ENCODE measurements at places on chromosomes 12 and 14.
A peak's percentile ranks its signal among the peaks of the same experiment; 100 is the strongest.

DNA sequence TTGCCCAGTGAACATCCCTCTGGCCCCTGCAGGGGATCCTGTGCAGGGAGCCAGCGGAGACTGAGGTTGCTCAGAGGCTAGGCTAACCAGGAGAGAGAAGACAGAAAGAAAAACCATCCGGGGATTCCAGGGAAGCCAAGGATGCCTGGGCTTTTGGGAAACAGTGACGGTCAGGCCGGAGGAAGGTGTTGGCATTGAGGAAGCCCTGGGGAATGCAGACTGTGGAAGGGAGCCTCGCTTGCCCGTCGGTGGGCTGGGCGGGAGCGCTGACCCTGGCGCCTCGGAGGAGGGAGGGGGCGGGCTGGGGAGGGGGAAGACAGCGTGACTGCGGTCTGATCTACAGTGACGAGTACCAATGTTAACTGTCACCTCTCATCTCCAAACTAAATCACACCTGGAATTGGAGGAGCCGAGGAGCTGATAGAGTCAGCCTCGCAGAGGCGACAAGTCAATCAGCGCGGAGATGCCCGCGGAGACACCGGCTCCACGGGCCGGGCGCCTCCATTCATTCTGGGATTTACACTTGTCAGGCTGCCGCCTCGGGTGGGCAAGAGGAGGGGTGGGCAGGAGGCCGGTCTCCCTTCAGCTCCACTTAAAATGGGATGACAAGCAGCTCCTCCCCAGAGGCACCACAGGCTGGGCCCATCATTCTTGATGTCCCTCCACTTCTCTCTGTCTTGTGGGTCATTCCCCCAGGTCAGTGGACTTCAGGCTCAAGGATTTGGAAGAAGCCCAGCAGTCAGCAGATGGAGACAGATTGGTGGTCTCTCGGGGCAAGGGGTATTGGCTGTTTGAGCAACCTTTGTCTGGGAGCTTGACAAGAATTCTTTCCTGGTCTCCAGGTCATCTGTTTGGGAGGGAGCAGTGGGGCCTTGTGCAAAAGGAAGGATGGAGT, 20.4 kb upstream of the GPATCH2L start:
- H3K27ac ChIP-seq, result no peak overlapping the region
- no peak for DNase-seq
- H3K4me1 ChIP-seq, result no peaks in the 10 kb centered on the region
- no peak overlapping the region for H3K4me3 ChIP-seq

DNA sequence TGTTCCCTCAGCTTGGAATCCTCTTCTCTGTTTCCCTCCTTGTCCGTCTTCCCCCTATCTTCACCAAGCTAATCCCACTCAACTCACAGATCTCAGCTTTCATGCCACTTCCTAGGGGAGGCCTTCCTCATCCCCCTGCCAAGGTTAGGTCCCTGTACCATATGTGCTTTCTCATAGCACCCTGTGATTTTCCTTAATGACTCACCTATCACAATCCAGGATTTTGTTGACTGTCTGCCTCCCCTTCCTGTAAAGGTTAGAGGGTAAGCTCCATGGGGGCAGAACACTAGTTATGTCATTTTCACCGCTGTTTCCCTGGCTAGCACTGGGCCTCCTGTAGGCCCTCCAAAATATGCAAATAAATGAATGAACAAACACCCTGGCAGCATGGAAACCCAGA, 57.6 kb downstream of the CRADD start:
- H3K27me3 ChIP-seq, result no peaks in the 10 kb centered on the region
- H3K36me3 ChIP-seq, result no peaks in the 10 kb centered on the region
- H3K4me1 ChIP-seq, result peaks cover 1% of the 10 kb centered on the region
- H3K4me3 ChIP-seq, result no peak overlapping the region
- H3K27ac ChIP-seq, result no peak overlapping the region

- H3K4me1 ChIP-seq, result peaks cover 20% of the 10 kb centered on the region
- H3K4me3 ChIP-seq, result no peak overlapping the region
- H3K36me3 ChIP-seq, result no peaks in the 10 kb centered on the region
- DNase-seq, result no peak
- H3K27ac ChIP-seq, result peak overlapping the region; percentile 62
Measured at GRCh38 chr14:105092171-105093037, 27.2 kb upstream of the GPR132 start.

- no peak overlapping the region for H3K4me3 ChIP-seq
- DNase-seq, result no peak
- H3K4me1 ChIP-seq, result no peaks in the 10 kb centered on the region
- H3K27me3 ChIP-seq, result peaks cover 3% of the 10 kb centered on the region
- no peaks in the 10 kb centered on the region for H3K36me3 ChIP-seq
Measured at GRCh38 chr12:52234223-52234810, 1.3 kb downstream of the KRT7 start.

DNA sequence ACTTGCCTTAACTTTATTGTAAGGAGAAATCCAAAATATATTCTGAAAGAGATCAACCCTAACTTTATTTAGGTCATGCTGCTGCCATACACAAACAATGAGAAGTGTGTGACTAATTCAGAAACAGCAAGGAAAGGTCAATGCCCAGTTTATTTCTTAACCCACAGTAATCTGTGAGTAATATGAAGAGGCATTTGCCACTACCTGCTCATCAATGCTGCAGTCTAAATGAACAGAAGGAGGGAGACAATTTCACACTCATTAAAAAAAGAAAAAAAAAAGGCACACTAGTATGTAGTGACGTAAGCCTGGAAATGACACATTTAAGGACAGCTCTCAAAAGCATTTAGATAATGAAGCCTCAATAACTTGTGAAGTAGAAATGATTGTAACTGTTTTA, 90.5 kb upstream of the FOXN3 start:
- peaks cover 9% of the 10 kb centered on the region for H3K4me1 ChIP-seq
- H3K27ac ChIP-seq, result no peak overlapping the region
- H3K27me3 ChIP-seq, result no peaks in the 10 kb centered on the region
- no peak for DNase-seq
- no peak overlapping the region for H3K4me3 ChIP-seq

- no peak for DNase-seq
- H3K4me3 ChIP-seq, result no peak overlapping the region
- no peaks in the 10 kb centered on the region for H3K27me3 ChIP-seq
- H3K4me1 ChIP-seq, result no peaks in the 10 kb centered on the region
- H3K27ac ChIP-seq, result no peak overlapping the region
- H3K36me3 ChIP-seq, result peaks cover 9% of the 10 kb centered on the region
Measured at GRCh38 chr14:31449971-31450610, 7.2 kb downstream of the DTD2 start.

DNA sequence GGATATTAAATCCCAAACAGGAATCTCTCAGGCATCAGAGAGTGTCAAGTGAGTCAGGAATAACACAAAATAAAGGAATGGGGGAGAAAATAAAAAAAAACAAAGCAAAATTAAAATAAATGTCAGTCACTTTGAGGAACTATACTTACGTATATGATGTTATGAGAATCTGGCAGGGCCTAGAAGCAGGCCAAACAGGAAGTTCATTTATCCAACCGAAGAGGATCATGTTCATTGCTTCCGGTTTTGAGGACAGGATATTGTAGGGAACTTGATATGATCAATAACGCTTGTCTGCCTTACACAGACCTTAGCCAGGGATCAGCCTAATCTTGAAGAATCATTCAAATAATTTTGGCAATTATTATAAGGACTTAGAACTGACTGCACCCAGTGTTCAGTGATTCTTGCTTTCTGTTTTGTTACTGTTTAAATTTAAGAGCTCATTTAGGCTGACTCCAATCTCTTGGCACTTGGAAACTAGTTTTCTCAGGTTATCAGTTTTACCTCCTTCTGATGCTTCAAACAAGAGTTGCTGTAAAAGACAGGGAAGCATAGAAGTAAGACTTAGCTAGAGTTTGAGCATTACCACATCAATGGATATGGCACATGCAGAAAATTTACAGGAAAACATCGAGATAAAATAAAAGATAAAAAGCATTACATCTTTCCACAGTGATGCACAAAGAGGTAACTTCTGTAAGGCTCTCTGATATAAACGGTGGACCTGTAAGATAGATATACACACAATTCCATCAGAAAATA, 53.4 kb downstream of the ZFC3H1 start:
- H3K27ac ChIP-seq, result no peak overlapping the region
- DNase-seq, result no peak
- H3K36me3 ChIP-seq, result peaks cover 6% of the 10 kb centered on the region
- no peaks in the 10 kb centered on the region for H3K27me3 ChIP-seq
- no peaks in the 10 kb centered on the region for H3K4me1 ChIP-seq

- H3K4me1 ChIP-seq, result no peaks in the 10 kb centered on the region
- H3K36me3 ChIP-seq, result no peaks in the 10 kb centered on the region
- H3K4me3 ChIP-seq, result no peak overlapping the region
- no peak overlapping the region for H3K27ac ChIP-seq
- H3K27me3 ChIP-seq, result no peaks in the 10 kb centered on the region
- DNase-seq, result no peak
Measured at GRCh38 chr12:47021298-47021697, 58.1 kb upstream of the PCED1B start.

DNA sequence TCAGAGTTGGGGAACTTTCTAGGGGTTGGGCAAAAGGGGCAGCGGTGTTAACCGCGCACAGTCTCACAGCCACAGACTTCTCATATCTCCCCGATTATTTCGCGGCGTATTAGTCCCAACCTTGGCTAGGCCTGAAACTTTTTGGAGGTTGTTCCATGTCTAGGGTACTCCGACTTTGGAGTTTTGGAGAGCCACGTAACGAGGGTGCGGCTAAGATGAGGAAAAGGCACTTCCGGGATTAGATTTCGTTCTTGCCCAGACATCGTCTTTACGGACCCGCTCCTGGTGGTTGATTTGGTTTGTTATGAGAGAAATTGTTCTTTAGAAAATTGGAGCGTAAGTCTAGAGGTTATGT, 513 bp downstream of the CCNK start:
- peak overlapping the region; percentile 61 for H3K4me3 ChIP-seq
- no peak for DNase-seq
- peak overlapping the region; percentile 87 for H3K27ac ChIP-seq
- H3K36me3 ChIP-seq, result no peaks in the 10 kb centered on the region
- H3K27me3 ChIP-seq, result no peaks in the 10 kb centered on the region

- H3K4me1 ChIP-seq, result no peaks in the 10 kb centered on the region
- H3K27me3 ChIP-seq, result no peaks in the 10 kb centered on the region
- no peaks in the 10 kb centered on the region for H3K36me3 ChIP-seq
- DNase-seq, result no peak
- no peak overlapping the region for H3K27ac ChIP-seq
- no peak overlapping the region for H3K4me3 ChIP-seq
Measured at GRCh38 chr12:29737644-29738043, 46.1 kb downstream of the TMTC1 start.

All from liver (tissue), 10 donors.